Stimulated activated CD8-positive, alpha-beta memory T cell treated with anti-CD3 and anti-CD28 coated beads, Interleukin-4, amount 100 ng/mL, for 1 hour (primary cell): ENCODE measurements at places on chromosomes 16 and 17.

GRCh38 chr17:60076811-60077210, 1.9 kb downstream of the HEATR6 start:
- no peak for DNase-seq

- no peak for DNase-seq
Observed at GRCh38 chr17:43917016-43917347, 9.6 kb upstream of the MPP2 start.

DNA sequence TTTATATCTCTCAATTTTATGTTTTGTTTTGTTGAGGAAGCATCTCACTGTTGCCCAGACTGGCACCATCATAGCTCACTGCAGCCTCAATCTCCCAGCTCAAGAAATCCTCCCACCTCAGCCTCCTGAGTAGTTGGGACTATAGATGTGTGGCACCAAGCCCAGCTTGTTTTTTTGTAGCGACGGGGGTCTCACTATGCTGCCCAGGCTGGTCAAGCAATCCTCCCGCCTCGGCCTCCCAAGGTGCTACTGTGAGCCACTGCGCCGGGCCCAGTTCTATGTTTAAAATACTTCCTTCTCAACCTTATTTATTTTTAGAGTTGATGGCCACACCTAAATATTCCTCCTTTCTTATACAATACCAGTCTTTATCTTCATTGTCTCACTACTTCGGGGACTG, 1.9 kb upstream of the NFE2L1 start:
- no peak for DNase-seq

GRCh38 chr17:7478276-7479212, 887 bp downstream of the ZBTB4 start:
- DNase-seq = no peak

GRCh38 chr17:39092692-39093230, 58.7 kb downstream of the PLXDC1 start:
- no peak for DNase-seq

DNA sequence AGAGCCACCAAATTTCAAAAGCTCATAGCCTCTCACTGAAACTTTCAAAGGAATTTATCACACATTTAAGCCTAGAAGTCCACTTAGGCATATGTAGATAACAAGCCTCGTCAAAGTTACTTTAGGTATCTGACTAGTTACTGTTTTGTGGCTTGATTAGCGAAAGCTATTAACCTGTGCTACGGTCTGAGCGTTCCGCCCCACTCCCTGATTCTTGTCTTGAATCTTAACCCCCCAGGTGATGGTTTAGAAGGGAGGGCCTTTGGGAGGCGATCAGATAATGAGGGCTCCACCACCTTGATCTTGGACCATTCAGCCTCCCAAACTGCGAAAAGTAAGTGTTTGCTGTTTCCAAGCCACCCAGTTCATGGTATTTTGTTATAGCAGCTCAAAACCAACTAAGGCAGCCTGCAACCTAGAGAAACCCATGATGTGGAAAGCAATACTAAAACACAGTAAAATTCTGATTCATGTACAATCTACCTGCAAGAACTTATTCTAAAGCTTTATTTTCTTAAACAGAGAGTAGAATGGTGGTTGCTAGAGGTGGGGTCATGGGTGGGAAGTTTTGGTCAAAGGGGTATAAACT, 7.1 kb downstream of the HSDL1 start:
- no peak for DNase-seq

DNA sequence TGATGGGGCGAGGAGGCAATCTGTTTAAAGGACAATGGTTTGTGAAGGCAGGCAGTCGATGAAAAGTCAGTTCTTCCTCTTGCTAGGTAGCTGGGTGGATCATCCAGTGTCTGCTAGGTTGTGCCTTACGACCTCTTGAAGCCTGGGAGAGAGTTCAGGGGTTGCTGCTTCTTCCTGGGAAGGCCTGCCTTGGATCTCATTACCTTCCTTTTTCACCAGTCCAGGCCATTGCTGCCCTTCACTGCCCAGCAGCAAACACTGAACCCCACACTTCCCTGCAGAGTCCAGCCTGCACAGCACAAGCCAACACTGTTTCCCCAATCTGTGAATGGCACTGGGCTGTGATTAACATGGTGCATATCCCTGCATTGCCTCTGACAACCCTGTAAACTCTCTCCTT, 24.7 kb downstream of the HS3ST2 start:
- no peak for DNase-seq

GRCh38 chr17:64343071-64343774, 47.4 kb downstream of the PECAM1 start:
- no peak for DNase-seq

GRCh38 chr17:1475321-1475854, 17.1 kb downstream of the MYO1C start:
- no peak for DNase-seq

DNA sequence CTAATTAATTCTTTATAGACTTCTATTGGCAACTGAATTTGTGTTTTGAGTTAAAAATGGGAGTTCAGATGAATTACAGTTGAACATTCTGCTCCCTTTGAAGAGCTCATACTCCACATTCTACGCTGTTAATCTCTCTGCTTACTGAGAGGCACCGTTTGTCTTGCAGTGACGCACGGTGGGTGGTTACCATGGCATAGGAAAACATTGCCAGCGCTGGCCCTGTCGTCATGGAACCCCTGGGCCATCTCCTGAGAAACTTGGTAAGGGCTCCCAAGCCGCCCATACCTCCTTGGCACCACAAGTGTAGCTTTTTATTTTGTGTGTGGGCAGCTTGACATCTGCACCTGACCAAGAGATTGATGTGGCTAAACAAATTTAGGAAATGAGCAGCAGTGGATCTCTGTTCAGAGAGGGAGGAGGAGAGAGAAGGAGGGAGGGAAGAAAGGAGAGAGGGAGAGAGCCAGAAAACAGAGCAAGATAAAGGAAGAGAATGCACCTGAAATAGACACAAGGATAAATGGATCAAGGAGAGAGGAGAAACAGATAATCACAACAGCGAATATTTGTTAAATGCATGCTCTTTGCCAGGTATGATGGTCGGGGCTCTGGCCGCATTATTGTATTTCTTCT, 398.5 kb downstream of the HAPSTR1 start:
- no peak for DNase-seq

- no peak for DNase-seq
Observed at GRCh38 chr16:50156590-50156989, 3.5 kb downstream of the TENT4B start.

GRCh38 chr17:81422776-81423697, 27.8 kb downstream of the BAHCC1 start:
- no peak for DNase-seq

DNA sequence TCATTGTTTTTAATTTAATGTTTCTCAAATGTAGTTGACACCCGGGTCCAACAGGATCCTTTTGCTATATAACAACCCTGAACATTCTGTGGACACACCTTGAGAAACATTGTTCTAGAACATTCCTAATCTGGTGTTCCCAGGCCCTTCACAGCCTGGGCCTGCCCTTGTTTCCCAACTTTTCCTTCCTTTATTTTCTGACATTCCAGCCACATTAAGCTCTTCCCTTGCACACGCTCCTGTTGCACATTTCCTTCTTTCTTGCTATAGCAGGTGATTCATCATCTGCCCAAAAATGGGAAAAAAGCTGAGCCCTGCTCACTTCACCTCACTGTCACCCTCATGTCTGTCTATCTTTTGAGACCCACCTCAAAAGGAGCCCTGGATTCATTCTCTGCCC, 67.9 kb upstream of the MARCHF10 start:
- no peak for DNase-seq

GRCh38 chr16:8697965-8698364, 23.5 kb downstream of the ABAT start:
- DNase-seq = no peak

DNA sequence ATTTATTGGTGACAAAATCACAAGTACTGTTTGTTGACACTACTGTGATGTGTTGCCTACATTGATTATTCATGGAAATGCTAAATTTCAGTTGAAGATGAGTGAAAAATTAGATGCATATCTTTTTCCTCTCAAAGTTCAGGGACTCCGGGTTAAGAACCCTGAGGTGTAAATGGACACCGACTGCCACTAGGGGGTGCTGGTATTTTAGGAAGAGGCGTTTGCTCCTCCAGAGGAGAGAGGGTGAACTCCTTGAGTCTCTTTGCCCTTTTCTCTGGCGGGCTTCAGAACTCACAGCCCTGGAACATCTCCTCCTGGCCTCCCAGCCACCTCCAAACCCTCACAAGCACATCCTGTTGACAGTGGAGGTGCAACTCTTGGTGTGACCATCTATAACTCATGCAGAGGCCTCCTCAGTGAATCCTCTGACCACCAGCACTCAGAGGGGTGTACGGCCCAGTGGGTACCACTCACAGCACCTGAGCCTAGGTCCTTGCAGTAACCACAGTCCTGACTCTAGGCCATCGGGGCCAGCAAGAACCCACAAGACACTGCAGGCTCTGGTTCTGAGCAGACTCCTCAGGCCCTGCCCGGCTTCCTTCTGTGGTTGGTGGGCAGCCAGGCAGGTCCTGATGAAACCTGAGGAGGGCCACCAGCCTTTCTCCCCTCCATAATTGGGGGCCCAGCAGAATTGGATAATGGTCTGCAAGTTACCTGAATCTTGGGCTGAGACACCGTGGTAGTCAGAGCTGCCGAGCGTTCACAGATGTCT, 26.2 kb upstream of the PIK3R5 start:
- DNase-seq = peak; percentile 39

DNA sequence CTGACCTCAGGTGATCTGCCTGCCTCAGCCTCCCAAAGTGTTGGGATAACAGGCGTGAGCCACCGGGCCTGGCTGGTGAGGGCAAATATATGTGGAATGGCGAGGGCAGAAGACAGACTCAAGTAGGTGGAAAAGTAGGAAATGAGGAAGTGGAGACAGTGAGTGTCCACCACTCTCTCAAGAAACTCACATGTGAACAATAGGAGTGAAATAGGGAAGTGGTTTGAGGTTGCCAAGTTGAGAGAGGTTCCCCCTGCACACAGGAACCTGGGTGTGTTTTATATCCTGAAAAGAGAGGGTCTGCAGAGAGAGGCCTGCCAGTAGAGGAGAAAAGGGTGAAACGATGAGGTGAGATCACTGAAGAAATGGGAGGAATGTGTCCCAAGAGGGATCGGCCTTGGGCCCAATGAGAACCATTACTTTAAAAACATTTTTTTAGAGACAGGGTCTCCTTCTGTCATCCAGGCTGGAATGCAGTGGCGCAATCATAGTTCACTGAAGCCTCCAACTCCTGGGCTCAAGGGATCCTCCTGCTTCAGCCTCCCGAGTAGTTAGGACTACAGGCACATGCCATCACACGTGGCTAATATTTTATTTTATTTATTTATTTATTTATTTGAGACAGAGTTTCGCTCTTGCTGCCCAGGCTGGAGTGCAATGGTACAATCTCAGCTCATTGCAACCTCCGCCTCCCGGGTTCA, 17.1 kb upstream of the CORO1A start:
- DNase-seq = no peak

DNA sequence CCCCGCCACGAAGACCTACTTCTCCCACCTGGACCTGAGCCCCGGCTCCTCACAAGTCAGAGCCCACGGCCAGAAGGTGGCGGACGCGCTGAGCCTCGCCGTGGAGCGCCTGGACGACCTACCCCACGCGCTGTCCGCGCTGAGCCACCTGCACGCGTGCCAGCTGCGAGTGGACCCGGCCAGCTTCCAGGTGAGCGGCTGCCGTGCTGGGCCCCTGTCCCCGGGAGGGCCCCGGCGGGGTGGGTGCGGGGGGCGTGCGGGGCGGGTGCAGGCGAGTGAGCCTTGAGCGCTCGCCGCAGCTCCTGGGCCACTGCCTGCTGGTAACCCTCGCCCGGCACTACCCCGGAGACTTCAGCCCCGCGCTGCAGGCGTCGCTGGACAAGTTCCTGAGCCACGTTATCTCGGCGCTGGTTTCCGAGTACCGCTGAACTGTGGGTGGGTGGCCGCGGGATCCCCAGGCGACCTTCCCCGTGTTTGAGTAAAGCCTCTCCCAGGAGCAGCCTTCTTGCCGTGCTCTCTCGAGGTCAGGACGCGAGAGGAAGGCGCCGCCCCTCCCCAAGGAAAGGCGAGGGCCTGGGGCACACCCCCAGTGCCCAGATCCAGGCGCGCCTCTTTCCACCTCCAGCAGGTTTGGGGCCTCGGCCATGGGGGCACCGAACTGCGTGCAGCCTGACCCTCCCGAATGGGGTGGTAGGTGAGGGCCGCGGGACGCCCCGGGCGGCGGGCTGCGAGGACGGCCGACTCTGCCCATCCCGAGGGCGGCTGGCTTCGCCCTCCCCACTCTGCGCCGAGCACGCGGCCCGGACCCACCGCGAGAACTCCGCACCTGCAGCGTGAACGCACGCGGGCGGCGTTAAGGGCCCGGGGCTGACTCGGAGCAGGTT, 664 bp downstream of the HBQ1 start:
- peak; percentile 72 for DNase-seq

DNA sequence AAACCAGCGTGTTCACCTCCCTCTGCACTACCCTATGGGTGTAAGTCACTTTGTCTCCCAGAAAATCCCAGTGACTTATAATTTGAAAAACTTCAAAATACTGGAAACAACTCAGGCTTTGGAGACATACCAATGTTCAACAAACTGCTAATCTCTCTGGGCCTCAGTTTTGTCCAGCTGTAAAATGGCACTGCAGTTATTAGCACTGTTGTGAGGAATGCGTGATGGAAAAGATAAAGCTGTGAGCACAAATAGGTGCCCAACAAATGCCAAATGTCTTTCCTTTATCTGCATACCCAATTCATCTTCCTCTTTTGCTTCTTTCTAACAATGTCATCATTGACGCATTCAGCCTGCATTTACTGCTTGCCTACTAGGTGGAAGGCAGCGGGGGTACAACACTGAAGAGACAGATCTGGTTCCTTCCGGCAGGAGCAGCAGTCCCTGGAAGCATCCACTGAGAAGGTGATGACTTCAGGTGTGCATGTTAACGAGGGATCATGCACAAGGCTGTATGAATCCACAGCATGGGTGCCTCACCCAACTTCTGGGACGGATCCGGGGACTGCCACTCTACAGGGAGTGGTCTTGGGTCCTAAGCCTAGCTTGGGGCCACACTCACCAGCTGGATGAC, 63.4 kb downstream of the CYTH1 start:
- no peak for DNase-seq

- no peak for DNase-seq
Observed at GRCh38 chr17:74830861-74831260, 28.8 kb downstream of the GRIN2C start.

- DNase-seq = no peak
Observed at GRCh38 chr16:25625620-25626019, 66.1 kb upstream of the HS3ST4 start.

DNA sequence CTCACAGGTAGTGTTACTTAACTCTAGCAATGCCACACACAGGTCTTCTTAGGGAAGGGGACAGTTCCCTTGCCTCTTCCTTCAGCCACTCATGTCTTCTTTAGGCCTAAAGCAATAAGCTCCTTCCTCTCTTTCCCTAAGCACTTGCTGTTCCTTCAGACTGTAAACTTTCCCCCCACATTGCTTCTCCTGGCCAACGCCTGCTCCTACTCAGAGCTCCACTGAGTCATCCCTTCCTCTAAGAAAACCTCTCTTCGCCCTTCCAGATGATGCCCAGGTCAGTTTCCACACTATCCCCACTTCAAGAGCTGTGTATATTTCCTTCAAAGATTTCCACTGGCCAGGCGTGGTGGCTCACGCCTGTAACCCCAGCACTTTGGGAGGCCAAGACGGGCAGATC, 12.5 kb upstream of the EPOP start:
- no peak for DNase-seq

GRCh38 chr17:68693466-68693865, 92.3 kb upstream of the FAM20A start:
- no peak for DNase-seq
